GDM1 (cell line): ENCODE measurements at places on chromosomes 11 and 22.

- DNase-seq = no peak
These were observed 542.9 kb downstream of the NTM start for GRCh38 chr11:131913267-131913666.

- no peak for DNase-seq
These were observed 4.3 kb upstream of the LMO1 start for GRCh38 chr11:8267831-8268529.

DNA sequence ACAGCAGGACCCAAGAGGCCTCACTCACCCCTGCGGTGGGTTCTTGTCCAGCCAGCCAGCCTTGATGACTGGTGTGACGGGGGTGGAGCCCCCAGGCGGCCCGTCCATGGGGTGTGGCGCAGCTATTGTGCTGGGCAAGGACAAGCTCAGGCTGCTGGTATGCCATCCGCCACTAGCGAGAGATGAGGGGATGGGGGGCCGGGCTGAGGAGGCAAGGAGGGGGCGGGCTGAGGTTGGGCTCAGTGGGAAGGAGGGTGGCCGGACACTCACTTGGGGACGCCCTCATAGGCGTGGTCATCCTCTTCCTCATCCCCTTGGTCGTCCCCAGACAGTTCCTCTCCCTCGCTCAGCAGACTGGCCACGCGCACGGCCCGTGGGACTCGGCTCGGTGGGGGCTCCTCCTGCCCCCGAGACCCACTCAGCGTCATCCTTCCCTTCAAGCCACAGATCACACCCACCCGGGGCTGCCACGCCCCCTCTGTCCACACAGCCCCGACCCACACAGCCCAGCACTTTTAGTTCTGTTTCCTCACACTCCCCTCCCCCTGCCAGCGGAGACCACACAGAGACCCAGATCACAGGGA, 38.0 kb upstream of the PDE2A start:
- DNase-seq = no peak

- no peak for DNase-seq
These were observed 96.8 kb downstream of the ATM start for GRCh38 chr11:108319541-108320145.

- DNase-seq = no peak
These were observed 61.2 kb upstream of the RRAS2 start for GRCh38 chr11:14420223-14420622.

DNA sequence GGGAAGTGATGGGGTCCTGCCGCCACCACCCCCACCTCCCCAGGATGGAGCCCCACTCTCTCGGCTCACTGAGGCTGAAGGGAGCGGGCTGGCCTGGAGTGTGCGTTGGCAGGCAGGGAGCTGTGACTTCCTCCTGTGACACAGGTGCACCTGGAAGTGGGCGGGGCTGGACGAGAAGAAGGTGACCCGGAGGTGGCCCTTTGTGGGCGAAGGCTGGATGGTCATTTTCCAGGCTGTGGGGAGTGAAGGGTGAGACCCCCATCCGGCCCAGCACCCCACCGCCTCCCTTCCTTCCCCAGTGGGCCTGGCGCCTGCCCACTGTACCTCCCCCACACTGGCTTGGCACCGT, 15.3 kb downstream of the IL17REL start:
- DNase-seq = no peak

DNA sequence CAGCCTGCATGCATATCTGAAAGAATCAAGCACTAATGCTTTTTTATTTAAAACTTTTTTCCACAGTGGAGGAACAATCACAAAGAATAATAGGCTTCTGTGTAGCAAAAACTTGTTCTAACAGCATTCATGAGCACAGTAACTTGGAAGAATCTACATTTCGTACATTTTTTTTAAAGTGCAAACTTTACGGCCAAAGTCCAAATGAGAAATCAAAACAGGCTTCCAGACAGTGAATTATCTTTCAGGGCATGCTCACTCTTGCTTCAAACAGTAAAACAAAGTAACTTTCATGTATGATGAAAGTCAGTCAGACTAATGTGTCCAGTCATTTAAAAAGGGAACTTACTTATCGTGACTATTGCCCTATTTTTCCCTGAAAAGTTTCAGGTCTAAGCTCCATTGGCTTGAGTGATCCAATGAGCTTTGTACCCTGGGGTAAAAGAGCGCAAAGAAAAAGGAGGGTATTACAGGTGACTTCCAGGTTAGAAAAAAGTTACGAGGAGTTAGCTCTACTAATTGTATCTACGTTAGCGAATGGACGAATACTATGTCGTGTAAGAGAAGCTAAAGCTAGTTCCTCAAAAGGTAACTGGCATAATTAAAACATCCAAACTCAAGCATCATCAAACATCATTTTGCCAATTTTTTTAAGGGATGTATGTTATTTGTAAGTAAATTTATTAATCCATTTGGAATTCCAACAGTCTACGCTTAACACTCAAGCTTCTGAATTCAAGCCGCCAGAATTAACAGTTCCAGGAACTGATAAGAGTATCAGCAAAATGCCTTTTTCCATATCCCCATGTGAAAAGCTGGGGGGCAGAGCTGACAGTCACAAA, 1.7 kb downstream of the PICALM start:
- DNase-seq = no peak

GRCh38 chr11:47899801-47900200, 51.7 kb upstream of the NUP160 start:
- no peak for DNase-seq
